ENCODE measurements at places on chromosomes 5 and 9.

- no peak for DNase-seq
These were observed 22.3 kb upstream of the UBAC1 start for GRCh38 chr9:135983208-135984071.

DNA sequence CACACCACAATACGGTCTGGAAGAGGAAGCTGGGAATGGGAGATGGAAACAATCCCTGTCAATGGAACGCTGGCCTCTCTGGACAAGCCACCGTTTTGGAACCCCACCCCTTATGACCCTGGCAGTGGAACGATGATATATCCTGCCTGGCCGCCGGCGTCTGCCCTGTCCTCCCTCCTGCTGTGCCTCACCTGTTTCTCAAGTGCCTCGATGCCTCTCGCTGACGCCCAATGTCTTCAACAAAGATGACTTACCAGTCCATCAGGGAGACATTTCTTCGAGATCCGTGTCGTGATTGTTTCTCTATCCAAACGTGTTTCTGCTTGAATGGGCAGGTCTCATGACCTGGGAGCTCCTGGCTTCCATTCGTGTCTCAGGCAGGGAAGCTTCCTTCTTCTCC lies 476.5 kb downstream of the SPATA31A7 start:
- DNase-seq, result no peak

- no peak for DNase-seq
These were observed 95.8 kb downstream of the DOCK2 start for GRCh38 chr5:169732841-169733240.

DNA sequence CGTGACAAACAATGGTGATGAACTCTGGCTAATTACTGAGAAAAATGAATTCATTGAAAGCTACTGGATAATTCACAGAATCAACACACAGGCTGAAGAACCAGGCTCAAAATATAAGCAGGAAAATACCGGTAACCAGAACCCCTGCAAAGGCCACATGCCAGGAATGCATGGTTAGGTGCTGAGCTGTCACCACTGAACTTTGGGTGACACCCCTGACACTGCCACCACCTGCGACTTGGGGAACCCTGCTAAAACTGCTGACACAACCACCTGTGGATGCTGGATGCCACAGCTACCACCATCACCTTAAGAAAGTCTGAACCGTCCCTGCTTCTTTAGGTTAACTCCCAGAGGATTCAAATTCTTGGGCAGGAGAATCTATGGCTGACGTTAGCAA lies 72.0 kb upstream of the NR4A3 start:
- DNase-seq, result no peak
